ENCODE measurements at places on chromosomes 6 and 20.

GRCh38 chr6:56914798-56915658, 39.9 kb upstream of the BEND6 start:
- peaks cover 26% of the 10 kb centered on the region for H3K27me3 ChIP-seq
- H3K36me3 ChIP-seq: no peaks in the 10 kb centered on the region
- no peak overlapping the region for H3K27ac ChIP-seq
- H3K4me1 ChIP-seq: no peaks in the 10 kb centered on the region
- H3K4me3 ChIP-seq: no peak overlapping the region

- H3K4me1 ChIP-seq: no peaks in the 10 kb centered on the region
- H3K27ac ChIP-seq: no peak overlapping the region
- no peaks in the 10 kb centered on the region for H3K27me3 ChIP-seq
- no peak for DNase-seq
- no peak overlapping the region for H3K4me3 ChIP-seq
Observed at GRCh38 chr6:76752841-76753240, 680.4 kb upstream of the IMPG1 start.

GRCh38 chr6:27176523-27177484, 70.7 kb upstream of the PRSS16 start:
- peaks cover 20% of the 10 kb centered on the region for H3K4me1 ChIP-seq
- H3K27ac ChIP-seq: peak overlapping the region; percentile 88
- H3K27me3 ChIP-seq: peaks cover 19% of the 10 kb centered on the region
- H3K4me3 ChIP-seq: peak overlapping the region; percentile 92

DNA sequence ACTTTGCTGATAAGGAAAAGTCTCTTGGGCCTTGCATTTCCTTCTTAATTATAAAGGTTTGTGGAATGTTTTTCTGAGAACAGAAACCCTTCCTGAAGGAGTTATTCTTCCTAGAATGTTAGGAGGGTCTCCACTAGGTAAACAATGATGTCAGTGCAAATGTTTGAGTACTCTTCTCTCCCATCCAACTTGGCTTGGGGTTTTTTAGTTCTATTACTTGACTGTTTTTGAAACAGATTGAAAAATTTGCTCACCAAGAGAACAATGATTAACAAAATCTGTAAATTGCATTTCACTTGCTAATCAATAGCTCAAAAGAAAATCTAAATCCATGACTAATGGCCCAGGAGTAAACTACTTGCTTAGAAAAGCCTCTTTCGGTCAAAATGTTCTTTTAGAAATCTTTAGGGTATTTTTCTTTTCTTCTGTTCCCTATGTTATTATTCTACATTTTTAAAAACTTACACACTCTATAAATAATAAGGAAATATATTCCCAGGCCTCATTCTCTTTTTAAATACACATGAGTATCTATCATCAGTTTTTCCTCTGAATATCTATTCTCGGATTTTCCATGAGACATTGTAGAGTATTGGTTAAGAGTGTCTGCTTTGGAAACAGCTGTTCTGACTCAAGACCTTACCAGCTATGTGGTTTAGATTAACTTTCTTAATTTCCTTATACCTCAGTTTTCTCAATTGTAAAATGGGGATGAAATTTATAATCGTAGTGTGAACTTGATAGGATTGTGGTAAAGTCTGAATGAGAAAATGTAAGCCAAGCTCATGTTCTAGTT, 234.2 kb upstream of the CITED2 start:
- H3K27me3 ChIP-seq: peaks cover 2% of the 10 kb centered on the region
- H3K27ac ChIP-seq: no peak overlapping the region
- no peak for DNase-seq

DNA sequence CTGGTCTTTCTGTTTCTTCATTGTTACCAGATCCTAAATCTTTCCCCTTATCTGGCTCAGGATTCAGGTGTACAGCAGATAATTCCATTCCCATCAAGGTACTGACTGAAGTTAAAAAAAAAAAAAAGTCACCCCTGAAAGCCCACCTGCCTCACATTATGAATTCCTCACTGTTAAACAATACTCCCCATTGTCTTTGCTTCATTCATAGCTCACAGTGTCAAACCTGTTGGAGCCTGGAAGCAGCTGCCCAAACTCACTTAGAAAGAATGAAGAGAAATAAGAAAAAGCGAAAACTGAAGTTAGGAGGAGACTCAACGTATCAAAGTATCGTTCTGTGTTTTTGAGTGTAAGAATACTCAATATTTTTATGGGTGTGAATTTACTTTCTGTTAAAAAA, 1.8 kb upstream of the DCBLD1 start:
- no peak for DNase-seq
- H3K27ac ChIP-seq: no peak overlapping the region
- H3K4me1 ChIP-seq: peaks cover 24% of the 10 kb centered on the region
- peaks cover 6% of the 10 kb centered on the region for H3K36me3 ChIP-seq
- peaks cover 35% of the 10 kb centered on the region for H3K27me3 ChIP-seq
- H3K4me3 ChIP-seq: no peak overlapping the region

- H3K27me3 ChIP-seq: peaks cover 24% of the 10 kb centered on the region
- H3K36me3 ChIP-seq: peaks cover 16% of the 10 kb centered on the region
- H3K4me3 ChIP-seq: no peak overlapping the region
- no peak for DNase-seq
Observed at GRCh38 chr6:36025932-36026327, 1.5 kb upstream of the SLC26A8 start.

DNA sequence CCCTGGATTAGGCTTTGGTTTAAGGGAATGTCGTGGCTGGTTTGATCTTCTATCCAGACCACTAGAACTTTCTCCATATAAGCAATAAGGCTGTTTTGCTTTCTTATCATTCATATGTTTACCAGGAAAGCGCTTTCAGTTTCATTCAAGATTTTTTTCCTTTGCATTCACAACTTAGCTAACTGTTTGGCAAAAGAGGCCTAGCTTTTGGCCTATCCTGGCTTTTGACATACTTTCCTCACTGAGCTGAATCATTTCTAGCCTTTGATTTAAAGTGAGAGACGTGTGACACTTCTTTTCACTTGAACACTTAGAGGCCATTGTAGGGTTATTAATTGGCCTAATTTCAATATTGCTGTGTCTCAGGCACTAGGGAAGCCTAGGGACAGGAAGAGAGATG, 1.7 kb upstream of the FAM50B start:
- no peaks in the 10 kb centered on the region for H3K27me3 ChIP-seq
- DNase-seq: no peak
- no peak overlapping the region for H3K4me3 ChIP-seq
- peaks cover 37% of the 10 kb centered on the region for H3K4me1 ChIP-seq

- no peak for DNase-seq
- no peak overlapping the region for H3K4me3 ChIP-seq
- no peak overlapping the region for H3K27ac ChIP-seq
- H3K4me1 ChIP-seq: no peaks in the 10 kb centered on the region
Observed at GRCh38 chr20:36676701-36677421, 30.9 kb upstream of the SLA2 start.

DNA sequence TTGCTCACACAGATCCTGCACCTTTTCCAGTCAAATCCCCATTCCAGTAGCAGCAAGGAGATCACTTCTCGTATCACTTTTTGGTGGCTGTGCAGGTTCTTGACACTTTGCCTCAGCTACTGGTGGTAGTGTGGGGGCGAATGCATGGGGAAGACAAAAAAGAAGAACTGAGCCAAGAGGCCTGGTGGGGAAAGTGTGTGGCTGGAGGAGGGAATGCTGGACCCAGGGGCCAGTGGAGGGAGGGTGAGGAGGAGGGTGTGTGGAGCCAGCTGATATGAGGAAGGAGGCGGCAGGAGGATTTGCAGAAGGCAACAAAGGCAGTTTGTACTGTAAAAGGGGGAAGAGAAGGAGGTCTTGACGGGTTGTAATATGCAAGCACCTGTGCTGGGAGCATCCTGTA, 15.7 kb upstream of the HLA-C start:
- no peaks in the 10 kb centered on the region for H3K36me3 ChIP-seq
- no peaks in the 10 kb centered on the region for H3K4me1 ChIP-seq
- H3K4me3 ChIP-seq: no peak overlapping the region
- no peak overlapping the region for H3K27ac ChIP-seq
- peaks cover 3% of the 10 kb centered on the region for H3K27me3 ChIP-seq

DNA sequence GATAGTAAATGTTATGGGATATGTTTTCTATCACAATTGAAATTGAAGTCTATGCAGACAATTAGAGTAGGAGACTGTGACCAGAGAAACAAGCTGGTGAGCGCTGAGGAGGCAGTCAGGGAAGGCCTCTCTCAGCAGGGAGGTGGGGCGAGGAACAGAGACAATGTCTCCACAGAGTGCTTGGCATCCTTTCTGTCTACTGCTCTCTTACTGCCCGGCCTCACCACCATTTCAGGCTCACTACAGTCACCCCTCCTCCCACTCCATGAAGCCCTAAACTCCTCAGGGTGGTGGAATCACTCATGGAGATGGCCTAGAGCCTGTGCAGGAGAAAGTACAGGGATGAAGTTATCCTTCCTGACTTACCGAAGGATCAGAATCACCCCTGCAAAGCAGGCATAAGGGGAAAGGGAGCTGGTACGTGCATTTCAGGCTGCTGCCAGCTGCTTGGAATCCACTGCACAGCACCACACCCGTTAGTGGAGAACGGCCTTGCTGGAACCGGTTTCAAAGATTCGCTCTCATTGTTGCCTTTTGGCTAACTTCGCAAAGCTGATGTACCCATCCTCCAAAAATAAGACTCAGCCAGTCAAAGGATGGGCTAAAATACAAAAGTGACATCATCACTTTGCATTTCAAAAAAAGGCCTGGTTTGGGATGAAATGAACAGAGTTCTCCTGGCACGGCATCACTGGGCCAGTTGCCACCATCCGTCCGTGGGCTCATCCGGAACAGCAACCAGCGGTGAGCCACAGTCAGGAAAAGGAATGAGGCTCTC, 67.3 kb downstream of the SLC22A23 start:
- no peak for DNase-seq
- no peaks in the 10 kb centered on the region for H3K36me3 ChIP-seq
- no peak overlapping the region for H3K27ac ChIP-seq
- H3K27me3 ChIP-seq: no peaks in the 10 kb centered on the region

GRCh38 chr20:62699296-62699695, 9.3 kb upstream of the NTSR1 start:
- H3K27ac ChIP-seq: no peak overlapping the region
- no peak overlapping the region for H3K4me3 ChIP-seq
- DNase-seq: no peak
- H3K4me1 ChIP-seq: peaks cover 9% of the 10 kb centered on the region

DNA sequence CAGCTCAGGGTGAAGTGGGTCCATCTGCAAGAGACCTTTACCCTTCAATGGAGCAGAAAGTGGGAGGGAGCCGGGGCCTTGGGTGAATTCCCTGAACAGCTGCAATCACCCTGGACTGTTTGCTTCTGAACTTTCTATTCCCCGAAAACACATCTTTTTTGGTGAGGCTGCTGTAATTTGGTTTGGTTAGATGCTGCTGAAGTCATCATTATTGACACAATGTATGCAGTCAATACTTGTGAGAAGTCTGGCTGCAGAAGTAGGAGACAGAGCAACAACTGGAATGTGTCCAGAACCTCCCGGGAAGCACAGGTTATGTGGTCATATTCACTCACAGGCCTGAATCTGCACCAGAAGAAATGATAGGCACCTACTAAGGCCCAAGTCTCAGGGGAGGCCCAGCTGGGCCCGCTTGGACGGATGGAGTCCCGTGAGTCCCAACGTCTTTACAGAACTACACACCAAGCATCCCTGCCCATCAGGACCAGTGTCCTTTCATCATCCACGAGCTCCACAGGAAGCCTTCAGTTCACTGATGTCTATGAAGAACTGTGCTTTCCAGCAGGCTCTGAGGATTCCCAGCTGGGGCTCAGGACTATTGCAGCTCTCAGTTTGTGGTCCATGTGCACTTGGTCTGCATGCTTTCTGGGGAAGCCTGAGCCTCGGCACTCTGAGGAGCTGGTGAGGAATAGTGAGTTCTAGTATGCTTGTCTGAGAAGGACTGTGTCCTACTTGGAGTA, 177.6 kb downstream of the THBS2 start:
- no peaks in the 10 kb centered on the region for H3K4me1 ChIP-seq
- no peaks in the 10 kb centered on the region for H3K27me3 ChIP-seq
- H3K36me3 ChIP-seq: no peaks in the 10 kb centered on the region
- no peak overlapping the region for H3K27ac ChIP-seq

GRCh38 chr20:18635380-18635779, 47.5 kb downstream of the DTD1 start:
- DNase-seq: no peak
- H3K4me1 ChIP-seq: peaks cover 2% of the 10 kb centered on the region
- no peak overlapping the region for H3K27ac ChIP-seq
- H3K27me3 ChIP-seq: no peaks in the 10 kb centered on the region
- peaks cover 4% of the 10 kb centered on the region for H3K36me3 ChIP-seq
- H3K4me3 ChIP-seq: no peak overlapping the region

DNA sequence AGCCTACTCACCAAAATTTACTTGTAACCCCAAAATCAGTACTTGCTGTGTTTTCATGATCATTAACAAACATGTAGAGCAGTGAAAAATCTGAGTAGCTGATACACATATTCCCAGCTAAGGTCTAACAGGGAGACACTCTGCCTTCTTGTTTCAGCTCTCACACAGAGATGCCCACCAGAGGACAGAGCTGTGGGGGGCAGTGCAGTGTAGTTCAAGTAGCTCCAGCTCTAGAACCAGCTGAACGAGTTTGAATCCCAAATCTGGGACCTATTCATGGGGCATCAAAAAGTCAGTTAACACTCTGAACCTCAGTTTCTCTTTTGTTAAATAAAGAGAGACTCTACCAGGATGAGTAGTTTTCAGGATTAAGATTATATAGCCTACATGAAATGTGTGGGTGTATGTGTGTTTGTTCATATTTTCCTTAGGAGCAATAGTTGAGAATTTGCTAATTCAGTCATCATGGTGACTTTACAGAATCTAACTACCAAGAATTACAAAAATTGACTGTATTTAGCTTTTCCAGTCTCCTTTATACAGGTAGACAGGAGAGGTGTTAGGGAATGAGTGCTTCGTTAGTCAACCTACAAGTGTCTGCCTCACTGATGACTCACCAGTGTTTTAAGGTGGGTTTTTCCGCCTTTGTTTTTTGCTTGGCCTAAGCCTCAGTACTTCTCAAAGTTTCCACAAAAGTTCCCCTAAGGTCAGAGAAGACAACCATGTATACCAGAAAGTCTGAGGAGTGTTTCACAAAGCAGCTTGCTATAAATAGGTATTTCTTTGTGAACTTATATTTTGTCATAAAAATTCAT, 164.0 kb upstream of the RUNX2 start:
- H3K36me3 ChIP-seq: peaks cover 5% of the 10 kb centered on the region
- no peak for DNase-seq
- H3K27me3 ChIP-seq: no peaks in the 10 kb centered on the region

DNA sequence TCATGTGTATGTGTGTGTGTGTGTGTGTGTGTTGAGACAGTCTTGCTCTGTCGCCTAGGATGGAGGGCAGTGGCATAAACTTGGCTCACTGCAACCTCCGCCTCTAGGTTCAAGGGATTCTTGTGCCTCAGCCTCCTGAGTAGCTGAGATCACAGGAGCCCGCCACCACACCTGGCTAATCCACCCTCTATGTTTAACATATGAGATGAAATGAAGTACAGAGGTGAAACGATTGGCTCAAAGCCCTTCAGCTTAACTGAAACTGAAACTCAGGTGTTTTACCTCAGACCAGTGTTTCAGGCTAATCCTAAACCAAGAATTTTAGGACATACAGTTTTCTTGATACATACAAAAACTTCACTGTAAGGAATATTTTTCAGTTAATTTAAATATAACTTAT, 167.3 kb downstream of the KCNQ5 start:
- no peaks in the 10 kb centered on the region for H3K36me3 ChIP-seq
- H3K27ac ChIP-seq: no peak overlapping the region
- H3K4me3 ChIP-seq: no peak overlapping the region
- H3K4me1 ChIP-seq: no peaks in the 10 kb centered on the region
- H3K27me3 ChIP-seq: no peaks in the 10 kb centered on the region

Data from activated CD4-positive, alpha-beta memory T cell treated with anti-CD3 and anti-CD28 coated beads, Interleukin-2, amount 10 ng/mL, durations not matched to agents 7 days and 5 days (primary cell).